ENCODE measurements at places on chromosomes 6 and 20.

DNA sequence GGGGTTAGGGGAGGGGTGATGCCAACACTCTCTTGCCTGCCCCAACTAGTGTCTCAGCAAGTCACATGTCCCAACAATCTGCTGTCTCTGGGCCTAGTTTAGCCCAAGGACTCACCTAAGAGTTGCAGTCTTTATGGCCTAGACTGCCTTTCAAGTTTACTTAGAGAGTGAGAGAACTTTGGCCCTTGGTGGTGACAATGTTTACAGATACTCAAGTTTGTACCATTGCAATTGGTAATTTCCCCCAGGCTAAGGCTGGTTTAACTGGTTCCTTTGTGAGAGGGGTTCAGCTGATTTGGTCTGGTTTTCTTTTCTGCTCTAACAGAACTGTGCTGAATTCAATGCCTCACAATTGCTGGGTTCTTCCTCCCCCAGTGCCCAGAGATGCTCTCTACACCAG lies 1279.9 kb upstream of the EYS start:
- DNase-seq = no peak

DNA sequence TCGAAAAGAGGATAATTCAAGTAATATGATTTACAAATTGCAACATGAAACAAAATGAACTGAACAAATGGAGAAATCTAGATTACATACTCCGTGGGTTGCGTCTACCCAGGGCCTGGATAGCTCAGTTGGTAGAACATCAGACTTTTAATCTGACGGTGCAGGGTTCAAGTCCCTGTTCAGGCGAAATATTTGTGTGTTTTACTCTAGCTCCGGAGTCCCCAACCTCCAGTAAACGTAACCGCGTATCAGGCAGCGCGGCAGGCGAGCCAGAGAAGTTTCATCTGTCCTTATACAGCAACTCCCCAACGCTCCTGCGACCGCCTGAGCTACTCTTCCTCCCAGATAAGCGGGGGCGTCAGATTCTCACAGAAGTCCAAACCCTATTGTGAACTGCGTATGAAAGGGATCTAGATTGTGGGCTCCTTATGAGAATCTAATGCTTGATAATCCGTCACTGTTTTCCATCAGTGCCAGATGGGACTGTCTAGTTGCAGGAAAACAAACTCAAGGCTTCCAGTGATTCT lies 176.1 kb downstream of the TRIM27 start:
- no peak for DNase-seq

DNA sequence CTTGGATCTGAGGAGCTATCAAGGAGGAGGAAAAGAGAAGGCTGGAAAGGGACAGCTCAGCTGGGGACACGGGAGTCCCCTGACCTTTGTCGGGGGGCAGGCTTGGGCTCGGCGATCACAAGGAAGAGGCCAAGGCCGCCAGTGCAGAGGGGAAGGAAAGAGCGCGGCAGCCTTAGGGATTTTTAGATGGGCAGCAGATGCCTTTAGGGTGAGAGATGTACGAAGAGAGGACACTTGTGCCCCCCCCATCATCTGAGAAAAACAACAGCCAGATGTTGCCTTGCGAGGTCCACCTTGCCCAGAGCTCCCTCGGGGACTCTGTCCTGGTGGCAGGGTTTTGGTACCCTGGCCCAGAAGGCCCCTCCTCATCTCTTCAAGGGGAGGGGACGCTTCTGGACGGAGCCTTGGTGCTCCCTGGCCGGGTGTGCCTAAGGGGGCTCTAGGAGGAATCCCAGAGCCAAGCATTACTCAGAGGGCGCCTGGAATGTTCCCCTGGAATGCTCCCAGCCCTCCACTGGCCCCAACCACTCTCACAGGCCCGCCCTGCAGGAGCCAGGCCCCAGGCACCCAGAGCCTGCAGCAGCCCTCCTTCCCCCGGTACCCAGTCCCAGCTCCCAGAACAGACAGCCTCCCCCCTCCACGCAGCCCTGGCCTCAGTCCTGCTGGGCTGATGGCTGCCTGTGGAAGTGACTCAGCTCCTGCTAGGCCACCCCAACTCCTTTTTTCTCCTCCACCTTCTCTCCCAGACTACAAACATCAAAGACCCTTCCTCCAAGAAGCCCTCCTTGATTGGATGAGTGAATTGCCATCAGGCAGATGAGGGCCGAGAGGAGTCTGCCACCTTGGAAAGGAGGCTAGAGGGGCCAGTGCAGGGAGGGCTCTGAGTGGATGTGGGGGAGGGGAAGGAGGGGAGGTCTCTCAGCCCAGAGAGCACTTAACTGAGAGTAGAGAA lies 1.8 kb downstream of the ADAM33 start:
- no peak for DNase-seq

- no peak for DNase-seq
These were observed 133.2 kb upstream of the JAG1 start for GRCh38 chr20:10807013-10807412.
